ENCODE measurements at places on chromosomes 7 and 10.

DNA sequence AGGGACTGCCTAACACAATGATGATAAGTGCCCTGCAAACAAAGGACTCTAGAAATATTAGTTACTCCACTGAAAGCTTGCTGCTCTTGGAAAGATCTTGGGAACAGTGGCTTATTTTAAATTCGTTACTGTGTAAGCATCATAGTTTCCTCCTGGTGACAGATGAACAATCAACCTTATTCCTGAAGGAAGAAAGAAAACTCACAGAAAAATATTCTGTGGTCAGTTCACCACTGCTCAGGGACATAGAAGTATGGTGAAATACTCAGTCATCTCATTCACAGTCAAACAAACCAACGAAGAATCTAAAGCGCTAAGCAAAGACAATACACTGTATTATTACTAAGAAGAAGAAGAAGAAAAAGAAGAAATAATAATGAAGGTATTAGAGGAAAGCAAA is 27.8 kb downstream of the MKX start:
- DNase-seq, result no peak

DNA sequence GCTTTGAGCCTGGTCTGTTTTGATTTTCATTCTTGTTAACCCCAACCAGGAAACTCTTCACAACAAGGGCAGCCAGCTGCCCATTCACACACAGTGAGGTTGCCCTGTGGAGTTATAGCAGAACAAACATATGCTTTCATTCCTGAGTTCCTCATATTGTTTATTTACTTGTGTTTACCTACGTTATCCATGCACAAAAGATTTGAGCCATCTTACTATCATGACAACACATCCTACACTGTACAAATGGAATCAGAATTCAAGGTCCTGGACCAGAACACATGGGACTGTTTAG is 21.7 kb upstream of the BMPER start:
- no peak for DNase-seq

DNA sequence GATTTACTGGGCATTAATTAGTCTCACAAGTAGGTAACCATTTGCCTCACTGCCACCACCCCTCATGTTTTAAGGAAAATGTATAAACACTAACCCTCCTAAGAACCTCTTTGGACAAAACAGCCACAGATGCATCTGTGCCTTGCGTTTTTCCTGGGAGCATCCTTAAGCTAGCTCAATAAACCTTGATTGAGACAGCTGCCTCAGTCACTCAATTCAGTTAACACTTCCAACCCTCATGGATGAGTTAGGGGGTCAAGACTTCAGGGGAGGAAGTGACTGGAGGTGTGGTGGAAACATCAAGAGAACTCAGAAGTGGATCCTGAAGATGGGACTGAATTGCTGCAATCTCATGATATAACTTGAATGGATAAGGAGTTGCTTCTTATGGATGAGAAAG is 31.5 kb downstream of the CUL2 start:
- no peak for DNase-seq

- DNase-seq, result peak; percentile 48
Measured at GRCh38 chr7:149497467-149498261, at the start of gene ZNF746. Gene ZNF746, minus strand, starts transcription at chr7:149497809. Its CDS starts 273 bp downstream, at chr7:149497536.

- DNase-seq, result no peak
Measured at GRCh38 chr10:131269776-131270460, 41.6 kb downstream of the TCERG1L start.

- no peak for DNase-seq
Measured at GRCh38 chr7:99398891-99399445, 9.4 kb downstream of the PDAP1 start.

DNA sequence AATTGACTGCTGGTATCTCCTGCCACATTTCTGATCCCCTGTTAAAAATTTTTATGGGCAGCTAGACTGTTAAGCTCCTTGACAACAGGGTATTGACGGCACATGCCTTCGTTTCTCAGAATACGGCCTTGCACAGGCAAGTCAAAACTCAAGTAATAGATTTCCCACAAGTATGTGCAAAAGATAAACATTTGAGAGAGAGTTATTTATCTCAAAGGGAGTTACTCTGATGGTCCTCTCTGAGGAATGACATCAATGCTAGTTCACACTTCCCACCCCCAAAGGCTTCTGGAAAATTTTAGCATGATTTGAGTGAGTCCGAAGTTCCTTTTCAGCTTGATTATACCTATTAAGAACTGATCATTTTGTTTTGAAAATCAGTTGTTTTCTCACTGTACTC is 71.9 kb downstream of the JCAD start:
- DNase-seq, result no peak

GRCh38 chr10:119373294-119374102 is 166.1 kb downstream of the GRK5 start:
- no peak for DNase-seq

GRCh38 chr7:116356979-116357378 is 142.6 kb upstream of the CAV2 start:
- DNase-seq, result no peak
